Adrenal gland (tissue), 19 donors: ENCODE measurements at places on chromosomes 7 and 10.

- no peak overlapping the region for H3K27ac ChIP-seq
- no peaks in the 10 kb centered on the region for H3K4me1 ChIP-seq
- no peak for DNase-seq
- no peak overlapping the region for H3K4me3 ChIP-seq
- no peaks in the 10 kb centered on the region for H3K36me3 ChIP-seq
These were observed 55.2 kb downstream of the LRRC18 start for GRCh38 chr10:48884179-48885045.

DNA sequence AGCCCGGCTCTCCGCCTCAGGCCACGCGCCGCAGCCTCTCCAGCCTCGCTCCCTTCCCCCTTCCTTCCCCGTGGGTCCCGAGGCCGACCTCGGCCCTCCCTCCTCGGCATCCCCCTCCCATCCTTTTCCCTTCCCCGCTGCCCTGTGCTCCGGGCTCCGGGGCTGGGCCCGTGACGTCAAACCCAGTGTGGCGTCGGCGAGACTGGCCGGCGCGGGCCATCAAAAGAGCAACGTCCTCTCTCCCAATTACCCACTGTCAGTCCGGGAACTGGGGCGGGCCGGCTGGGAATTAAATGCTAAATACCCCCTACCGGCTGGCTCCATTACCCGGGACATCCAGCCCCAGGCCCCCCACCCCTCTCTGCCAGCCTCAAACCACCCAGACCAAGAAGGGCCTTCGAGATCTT is 2.6 kb upstream of the GATA3 start:
- no peak overlapping the region for H3K4me3 ChIP-seq
- H3K27ac ChIP-seq = no peak overlapping the region
- H3K27me3 ChIP-seq = peaks cover 63% of the 10 kb centered on the region
- H3K4me1 ChIP-seq = peaks cover 32% of the 10 kb centered on the region
- DNase-seq = no peak

- H3K4me1 ChIP-seq = peaks cover 7% of the 10 kb centered on the region
- H3K27me3 ChIP-seq = no peaks in the 10 kb centered on the region
- H3K36me3 ChIP-seq = no peaks in the 10 kb centered on the region
- no peak overlapping the region for H3K4me3 ChIP-seq
- no peak for DNase-seq
These were observed 79.1 kb downstream of the LARP4B start for GRCh38 chr10:852386-852785.

DNA sequence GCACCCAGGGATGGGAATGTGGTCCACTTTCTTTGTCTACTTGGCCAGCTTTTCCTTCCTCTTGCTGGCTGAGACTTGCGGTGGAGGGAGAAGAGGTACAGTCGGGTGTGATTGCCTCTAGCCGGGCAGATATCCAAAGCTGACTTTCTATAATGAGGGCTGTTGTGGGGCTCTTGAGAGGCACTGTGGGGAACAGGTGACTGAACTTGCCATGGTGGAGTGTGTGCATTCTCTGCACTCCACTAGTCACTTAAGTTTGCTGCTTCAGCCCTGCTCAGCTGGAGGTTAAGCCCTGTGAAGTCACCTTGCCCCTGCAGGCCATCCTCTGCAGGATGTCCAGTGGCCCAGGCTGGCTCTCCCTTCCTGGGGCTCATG is 116.6 kb downstream of the AOAH start:
- H3K4me1 ChIP-seq = no peaks in the 10 kb centered on the region
- no peaks in the 10 kb centered on the region for H3K27me3 ChIP-seq
- H3K27ac ChIP-seq = no peak overlapping the region
- no peaks in the 10 kb centered on the region for H3K36me3 ChIP-seq
- H3K4me3 ChIP-seq = no peak overlapping the region
- DNase-seq = no peak

DNA sequence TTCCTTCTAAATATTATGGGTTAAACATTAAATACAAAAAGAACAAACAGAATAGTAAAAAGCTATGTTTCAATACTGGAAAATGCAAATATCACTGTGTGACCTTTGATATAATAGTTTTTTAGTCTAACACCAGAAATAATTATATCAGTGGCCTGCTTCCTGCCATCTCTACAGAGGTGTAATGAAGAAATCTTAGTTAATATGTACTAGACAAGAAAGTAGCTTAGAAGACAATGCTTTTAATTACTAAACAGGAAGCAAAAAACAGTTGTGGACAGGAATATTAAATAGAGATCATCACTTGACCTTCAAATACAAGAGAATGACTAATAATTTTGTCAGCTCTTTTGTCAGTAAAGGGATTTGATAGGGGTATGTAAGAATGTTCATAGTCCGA is 47.4 kb upstream of the LRRN3 start:
- H3K27ac ChIP-seq = no peak overlapping the region
- no peaks in the 10 kb centered on the region for H3K4me1 ChIP-seq
- no peak for DNase-seq
